ENCODE measurements at places on chromosomes 12 and 14.

- DNase-seq, result no peak
Observed at GRCh38 chr12:105482951-105483350, 152.5 kb downstream of the C12orf75 start.

- no peak for DNase-seq
Observed at GRCh38 chr14:55129086-55129427, at the start of gene LGALS3. LGALS3 (plus strand) TSS chr14:55129252; CDS start chr14:55137374, 8,122 bp downstream.

- no peak for DNase-seq
Observed at GRCh38 chr12:93645702-93646101, 31.5 kb upstream of the CRADD start.

DNA sequence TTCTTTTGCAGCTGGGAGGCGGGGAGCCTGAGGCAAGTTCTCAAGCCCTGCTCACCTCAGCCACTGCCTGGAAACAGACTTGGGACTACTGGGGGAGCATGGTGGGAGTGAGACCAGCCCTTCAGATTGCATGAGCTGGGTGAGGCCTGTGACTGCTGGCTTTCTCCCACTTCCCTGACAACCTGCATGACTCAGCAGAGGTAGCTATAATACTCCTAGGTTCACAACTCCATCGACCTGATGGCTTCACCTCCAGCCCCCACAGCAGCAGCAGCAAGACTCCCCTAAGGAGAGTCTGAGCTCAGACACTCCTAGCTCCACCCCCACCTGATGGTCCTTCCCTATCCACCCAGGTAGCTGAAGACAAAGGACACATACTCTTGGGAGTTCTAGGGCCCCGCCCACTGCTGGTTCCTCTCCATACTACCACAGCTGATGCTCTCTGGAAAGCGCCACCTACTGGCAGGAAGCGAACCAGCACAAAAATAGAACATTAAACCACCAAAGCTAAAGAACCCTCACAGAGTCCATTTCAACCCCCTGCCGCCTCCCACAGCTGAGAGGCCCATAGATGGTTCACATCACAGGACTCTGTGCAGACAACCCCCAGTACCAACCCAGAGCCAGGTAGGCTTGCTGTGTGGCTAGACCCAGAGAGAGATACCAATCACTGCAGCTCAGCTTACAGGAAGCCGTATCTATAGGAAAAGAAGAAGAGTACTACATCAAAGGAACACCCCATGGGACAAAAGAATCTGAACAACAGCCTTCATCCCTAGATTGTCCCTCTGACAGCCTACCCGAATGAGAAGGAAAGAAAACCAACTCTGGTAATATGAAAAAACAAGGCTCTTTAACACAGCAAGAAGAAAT lies 68.7 kb downstream of the RPAP3 start:
- no peak for DNase-seq
